ENCODE measurements at places on chromosomes 11 and 22.

DNA sequence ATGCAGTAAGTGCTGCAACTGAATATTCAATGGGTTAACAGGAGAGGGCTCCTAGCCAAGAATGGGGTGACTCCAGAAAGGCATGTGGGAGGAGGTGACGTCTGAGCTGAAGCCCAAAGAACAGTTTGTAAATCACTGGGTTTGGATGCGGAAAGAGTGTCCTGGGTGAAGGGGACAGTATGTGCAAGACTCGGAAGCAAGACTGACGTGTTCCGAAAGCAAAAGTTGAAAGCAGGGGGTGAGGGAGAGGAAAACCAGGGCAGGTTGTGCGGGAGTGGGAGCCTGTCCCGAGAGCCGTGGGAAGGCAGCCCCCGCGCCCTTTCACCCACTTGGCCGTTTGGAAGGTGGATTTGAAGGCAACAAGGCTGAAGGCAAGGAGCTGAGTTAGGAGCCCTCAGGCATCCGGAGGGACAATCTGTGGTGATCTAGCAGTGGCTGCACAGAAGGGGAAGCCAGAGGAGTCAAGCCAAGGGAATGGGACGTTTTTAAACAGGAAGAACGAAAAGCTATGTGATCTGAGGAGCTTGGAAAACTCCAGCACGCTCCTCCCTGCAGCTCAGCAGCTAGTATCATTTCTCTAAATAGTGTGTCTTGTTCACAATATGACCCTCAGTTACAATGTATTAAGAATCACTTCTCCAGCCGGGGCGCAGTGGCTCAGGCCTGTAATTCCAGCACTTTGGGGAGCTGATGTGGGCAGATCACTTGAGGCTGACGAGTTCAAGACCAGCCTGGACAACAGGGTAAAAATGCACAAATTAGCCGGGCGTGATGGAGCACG, 7.7 kb downstream of the SLC25A18 start:
- no peak for DNase-seq

DNA sequence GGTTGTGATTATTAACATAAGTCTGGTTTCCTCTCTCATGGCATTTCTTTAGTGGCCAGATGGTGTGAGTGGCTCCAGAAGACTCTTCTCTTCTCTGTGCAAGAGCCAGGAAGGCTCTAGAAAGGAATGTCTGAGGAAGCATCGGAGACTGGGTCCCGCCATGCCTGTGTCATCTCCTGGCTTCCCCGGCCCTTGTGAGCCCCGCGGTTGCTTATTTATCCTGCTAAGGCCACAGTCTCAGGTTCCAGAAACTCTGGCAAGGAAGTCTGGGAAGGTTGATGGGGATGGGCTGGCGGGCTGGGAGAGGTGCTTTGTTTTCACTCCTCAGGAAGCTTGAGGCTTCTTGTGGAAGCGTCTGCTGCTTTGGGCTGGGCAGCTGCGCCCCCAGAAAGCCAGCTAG, 18.9 kb downstream of the BCR start:
- no peak for DNase-seq

DNA sequence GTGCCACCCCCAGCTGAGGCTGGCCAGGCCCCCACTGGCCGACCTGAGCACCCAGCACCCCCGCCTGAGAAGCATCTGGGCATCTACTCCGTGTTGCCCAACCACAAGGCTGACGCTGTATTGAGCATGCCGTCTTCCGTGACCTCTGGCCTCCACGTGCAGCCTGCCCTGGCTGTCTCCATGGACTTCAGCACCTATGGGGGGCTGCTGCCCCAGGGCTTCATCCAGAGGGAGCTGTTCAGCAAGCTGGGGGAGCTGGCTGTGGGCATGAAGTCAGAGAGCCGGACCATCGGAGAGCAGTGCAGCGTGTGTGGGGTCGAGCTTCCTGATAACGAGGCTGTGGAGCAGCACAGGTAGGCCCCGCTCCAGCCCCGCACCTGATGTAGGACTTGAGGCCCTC, 4.7 kb downstream of the ZBTB16 start:
- no peak for DNase-seq

- DNase-seq: no peak
Observed at GRCh38 chr22:40010746-40011145, 16.0 kb downstream of the FAM83F start.

- DNase-seq: no peak
Observed at GRCh38 chr22:31912407-31912743, 32.0 kb upstream of the YWHAH start.

DNA sequence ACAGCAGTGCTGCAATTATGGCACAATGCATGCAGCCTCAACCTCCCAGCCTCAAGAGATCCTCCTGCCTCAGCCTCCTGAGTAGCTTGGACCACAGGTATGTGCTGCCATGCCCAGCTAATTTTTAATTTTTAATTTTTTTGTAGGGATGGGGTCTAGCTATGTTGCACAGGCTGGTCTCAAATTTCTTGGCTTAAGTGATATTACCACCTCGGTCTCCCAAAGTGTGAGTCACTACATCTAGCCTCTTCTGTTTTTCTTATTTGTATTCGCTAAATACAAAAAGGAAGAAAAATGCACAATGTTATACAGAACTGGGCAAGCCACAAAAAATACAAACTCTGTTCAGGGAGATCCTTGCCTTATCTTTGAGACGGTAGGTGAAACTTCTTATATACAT, 62.1 kb downstream of the DDI1 start:
- no peak for DNase-seq

DNA sequence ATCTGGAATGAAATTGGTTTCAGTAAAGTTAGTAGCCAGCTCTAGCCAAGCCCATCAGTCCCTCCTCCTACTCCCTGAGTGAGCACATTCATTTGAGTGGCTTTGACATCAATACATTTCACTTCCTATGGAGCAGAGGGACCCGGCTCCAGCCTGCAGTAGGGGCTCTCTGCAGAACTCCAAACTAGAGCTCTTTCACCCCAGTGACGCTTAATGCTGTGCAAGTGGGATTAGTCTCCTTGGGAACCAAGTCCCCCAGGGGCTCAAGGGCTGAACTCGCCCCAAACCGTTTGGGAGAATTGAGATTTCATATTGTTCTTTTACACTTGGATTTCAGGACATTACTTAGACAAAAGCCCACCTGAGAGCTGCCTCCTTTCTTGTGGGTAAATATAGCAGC, 4.4 kb upstream of the FAM181B start:
- no peak for DNase-seq

GRCh38 chr11:57306940-57307565, 17.7 kb downstream of the TNKS1BP1 start:
- no peak for DNase-seq

DNA sequence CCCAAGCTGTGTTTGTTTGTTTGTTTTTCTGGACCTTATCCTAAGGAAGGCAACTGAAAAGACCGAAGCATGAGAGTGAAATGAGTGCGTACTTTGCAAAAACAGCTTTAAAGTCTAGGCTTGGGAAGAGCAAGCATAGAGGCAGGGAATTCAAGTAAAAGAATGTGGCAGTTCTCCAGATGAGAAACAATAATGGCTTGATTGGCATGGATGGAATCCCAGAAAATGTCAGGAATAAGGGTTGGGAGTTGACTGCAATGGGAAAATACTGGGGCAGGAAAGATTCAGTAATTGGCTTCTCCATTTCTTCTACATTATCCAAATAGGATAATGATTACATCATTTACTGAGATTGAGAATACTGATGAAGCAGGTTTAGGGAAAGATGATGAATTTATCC, 17.5 kb downstream of the SAAL1 start:
- DNase-seq: no peak

- DNase-seq: no peak
Observed at GRCh38 chr11:8997451-8997850, 6.3 kb downstream of the NRIP3 start.

DNA sequence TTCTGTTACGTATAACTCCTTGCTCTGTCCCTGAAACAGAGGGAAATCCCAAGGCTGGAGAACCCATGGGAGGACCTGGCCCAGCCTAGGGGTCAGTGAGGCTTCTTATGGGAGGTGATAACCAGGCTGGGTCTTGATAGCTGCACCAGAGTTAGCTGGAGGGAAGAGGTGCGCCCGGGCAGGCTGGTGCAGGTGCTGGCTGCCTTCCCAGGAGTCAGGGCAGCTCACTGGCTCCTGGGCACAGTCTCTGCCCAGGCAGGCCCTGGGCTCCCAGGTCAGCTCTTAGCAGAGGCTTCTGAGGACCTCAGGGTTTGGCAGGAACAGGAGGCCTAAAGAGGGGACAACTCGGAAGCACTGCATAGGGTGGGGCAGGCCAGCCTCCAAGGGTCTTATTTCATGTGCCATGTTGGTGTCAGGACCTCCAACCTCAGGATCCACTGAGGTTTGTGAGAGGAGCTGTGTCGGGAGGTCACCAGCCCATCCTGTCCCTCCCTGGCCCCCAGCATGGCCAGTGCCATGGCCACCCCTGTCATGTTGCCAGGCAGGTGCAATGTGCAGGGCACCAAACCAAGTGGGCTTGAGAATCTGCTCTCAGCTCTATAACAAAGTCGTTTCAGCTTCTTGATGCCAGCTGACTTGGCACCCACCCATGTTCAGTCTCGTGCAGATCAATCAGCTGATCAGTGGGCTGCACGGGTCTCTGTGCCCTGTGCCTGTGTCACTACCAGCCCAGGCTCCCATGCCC, 20.5 kb upstream of the CELSR1 start:
- DNase-seq: no peak

DNA sequence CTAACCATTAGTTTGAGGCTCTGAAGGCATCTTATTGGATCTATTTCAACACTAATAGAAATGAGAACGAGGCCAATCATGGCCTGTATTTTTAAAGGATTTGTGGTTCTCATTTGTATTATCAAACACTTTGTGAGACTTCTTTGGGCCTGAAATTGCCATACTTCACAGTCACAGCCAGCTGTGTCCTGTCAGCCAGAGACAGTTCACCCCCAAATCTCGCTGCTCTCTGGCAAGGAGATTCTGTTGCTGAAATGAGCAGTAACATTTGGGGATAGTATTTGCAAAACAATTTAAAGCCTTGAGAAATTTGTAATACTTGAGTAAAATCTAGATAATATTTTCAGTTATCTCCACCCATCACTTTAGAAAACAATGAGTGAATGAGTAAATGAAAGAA, 26.9 kb upstream of the TENM4 start:
- DNase-seq: no peak

DNA sequence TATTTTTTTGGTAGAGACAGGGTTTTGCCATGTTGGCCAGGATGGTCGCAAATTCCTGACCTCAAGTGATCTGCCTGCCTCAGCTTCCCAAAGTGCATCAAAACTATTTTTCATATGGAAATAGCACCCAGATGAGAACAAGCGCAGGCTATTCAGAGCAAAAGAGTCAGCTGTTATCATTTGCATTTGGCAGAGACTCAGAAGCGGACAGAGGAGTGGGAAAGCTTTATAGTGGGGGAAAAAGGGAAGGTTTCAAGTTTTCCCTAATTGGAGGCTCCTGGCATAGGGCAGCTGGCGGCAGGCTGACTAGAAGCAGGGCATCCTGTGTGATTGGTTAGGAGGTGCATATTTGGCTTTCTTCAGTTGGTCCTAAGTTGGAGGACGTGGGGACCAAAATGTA, 20.2 kb downstream of the ATG13 start:
- DNase-seq: no peak

- DNase-seq: peak; percentile 85
Observed at GRCh38 chr22:46791201-46791731, 28.8 kb downstream of the TBC1D22A start.

GRCh38 chr11:86119077-86119476, 50.2 kb upstream of the PICALM start:
- no peak for DNase-seq

GRCh38 chr11:72468289-72468688, 34.0 kb upstream of the CLPB start:
- no peak for DNase-seq

GRCh38 chr11:67434395-67434881, 3.0 kb downstream of the PTPRCAP start:
- peak; percentile 55 for DNase-seq

DNA sequence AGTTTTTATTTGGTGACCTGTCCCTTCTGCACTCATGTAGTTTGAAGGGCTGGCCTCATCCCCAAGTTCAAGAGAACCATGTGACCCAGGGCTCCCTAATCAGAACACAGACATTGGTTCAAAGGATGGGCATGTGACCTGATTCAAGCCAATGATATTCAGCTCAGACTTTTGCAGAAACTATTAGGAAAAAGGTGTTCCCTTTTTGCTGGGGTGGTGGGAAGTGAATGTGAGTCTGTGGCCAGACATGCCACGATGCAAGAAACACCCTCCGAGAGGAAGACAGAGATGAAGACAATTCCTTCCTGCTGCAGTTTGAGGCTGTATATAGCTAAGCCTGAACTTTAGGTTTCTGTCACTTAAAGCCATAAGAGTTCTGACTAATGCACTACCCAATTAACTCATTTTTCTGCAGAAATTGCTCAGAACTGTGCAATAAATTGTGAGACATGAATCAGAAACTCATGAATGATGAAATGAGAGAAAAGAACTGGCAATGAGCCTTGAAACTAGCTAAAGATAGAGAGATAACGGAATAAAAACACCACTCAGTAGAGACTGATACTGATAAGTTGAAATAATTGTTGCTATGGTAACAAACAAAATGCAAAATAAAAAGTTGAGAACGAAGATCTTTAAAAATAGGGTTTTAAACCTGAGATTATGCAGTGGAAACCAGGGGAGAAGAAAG, 9.2 kb upstream of the MAPK1 start:
- DNase-seq: peak; percentile 89

- DNase-seq: no peak
Observed at GRCh38 chr11:85526564-85526963, 100.6 kb downstream of the DLG2 start.

DNA sequence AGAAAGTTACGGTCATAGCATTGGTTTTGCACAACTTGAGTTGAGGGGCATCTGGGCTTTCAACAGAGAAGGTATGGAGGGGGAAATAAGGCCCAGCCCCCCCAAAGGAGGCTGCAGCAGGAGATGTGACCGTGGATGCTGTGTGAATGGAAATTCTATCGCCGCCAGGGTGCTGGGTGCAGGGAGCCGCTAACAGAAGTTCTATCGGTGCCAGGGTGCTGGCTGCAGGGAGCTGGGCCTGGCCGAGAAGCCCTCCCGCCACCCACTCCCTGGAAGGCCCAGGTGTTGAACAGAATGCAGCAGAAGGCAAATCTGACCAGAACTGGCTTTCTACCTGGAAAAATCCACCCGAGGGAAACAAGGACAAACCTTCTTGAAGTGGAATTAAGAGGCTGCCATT, 115.0 kb downstream of the SHANK2 start:
- no peak for DNase-seq

DNA sequence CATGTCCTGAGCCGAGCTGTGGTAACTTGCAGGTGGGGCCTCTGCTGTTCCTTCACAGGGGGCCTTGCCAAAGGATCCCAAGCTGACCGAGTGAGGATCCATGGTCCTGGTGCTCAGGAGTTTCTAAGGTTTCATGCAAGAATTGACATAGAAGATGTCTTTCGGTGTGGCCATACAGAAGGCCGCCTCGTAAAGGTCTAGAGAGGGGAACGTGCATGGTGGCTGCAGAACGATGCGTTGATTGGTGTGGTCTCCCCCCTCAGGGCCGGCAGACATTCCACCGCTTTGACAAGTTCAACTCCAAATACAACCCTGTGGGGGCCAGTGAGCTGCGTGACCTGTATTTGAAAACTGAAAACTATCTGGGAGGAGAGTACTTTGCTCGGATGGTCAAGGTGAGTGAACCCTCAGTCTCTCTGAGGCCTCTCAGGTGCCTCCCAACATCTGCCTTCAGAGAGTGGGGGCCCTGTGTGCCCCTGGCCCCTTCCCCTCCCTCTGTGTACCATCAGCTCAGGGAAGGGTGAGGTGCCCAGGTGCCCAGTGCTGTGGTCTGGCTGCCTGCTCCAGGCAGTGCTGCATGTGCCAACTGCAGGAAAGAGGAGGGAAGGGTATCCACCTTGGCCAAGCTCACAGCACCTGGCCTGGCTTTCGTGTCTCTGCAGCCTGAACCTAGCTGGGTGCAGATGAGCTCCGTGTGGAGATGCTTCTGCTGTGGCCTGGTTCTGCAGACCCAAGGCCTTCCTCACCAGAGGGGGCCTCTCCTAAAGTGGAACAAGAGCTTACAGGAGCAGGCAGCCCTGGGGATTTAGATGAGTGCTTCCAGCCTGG, 39.8 kb downstream of the AMPD3 start:
- DNase-seq: no peak
